ENCODE measurements at places on chromosomes 11 and 22.

DNA sequence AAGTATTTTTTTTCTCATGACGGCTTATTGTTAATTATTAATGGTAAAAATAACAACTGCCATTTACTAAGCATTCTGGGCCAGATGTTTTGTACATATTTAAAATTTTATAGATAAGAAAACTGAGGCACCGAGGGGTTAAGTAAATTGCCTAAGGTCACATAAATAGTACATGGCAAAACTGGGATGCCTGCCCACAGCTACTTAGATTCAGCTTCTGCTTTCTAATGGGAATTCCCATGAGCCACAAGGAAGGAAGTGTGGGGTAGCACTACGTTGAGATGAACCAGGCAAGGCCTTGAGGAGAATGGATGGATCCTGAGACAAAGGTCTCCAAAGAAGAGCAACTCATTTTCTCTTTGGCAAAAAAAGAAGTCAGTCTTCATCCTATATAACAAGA, 11.9 kb upstream of the PHF21A start:
- DNase-seq, result no peak

- no peak for DNase-seq
Observed at GRCh38 chr11:128501008-128501407, 86.3 kb downstream of the ETS1 start.

DNA sequence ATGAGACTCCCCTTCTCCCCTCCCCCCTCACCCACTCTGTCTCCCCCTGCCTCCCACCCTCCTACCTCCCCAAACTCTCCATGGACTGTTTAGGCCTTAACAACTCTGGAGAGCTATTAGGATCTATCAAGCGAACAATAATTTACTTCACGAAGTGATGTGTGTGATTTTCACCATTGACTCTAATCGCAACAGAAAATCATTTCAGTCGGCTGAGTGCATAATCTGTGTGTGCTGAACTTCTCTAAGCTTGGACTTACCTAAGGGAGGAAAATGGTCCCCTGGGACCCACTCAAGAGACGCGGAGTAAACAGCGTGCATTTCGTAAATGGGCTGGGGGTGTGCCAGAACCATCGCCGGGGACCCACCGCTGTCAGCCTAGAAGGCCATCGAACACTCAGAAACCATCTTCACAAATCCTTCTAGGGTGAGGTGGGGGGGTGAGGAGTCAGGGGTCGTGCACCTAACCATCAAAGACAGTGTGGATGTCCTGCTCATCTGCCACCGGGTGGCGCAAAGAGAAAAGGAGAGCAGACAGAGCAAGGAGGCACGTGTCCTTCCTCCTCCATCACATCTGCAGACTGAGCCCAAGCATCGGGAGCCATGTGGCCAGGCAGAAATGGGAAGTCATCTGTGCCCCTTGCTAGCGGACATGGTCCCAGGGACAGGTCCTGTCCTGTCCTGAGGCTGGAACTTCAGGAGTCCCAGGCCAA, 62.1 kb upstream of the NUP50 start:
- DNase-seq, result peak; percentile 46

DNA sequence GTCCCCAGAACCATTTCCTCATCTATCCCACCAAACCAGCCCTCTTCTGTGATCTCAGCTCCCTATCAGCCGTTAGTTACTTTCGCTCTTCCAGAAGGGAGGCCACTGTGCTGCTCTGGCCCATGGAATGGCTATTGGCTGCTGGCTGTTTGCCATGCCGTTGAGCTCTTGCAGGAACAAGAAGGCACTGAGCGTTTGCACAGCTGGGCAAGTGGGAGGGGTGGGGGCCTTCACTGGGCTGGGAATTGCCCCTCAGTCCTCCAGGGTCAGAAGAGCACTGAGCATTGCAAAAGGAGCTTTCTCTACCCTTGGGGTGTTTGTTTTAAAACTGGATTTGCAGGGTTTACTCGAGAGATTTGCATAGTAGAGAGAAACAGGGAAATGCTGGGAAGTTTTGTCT, 129.0 kb upstream of the PARVA start:
- DNase-seq, result no peak

DNA sequence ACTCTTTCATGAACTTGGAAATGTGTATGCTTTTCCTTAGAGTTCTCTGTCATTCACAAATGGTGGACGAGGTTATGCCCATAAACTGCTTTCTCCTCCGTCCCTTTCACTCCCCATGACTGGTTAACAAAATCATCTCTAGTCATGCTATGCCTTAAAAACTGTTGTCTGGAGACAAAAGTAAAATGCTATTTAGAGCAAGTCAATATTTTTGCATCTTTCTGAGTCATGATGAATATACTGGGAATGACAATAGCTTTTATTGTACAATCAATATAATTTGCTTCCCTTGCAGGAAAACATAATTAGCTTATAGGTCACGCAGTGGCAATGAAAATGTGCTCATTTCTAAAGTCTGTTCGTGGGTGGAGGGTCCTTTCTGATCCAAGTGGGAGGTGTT, 216.7 kb upstream of the SORL1-AS1 start:
- no peak for DNase-seq

GRCh38 chr22:19767427-19768341, 7.1 kb downstream of the TBX1 start:
- no peak for DNase-seq

GRCh38 chr11:67436459-67437081, 912 bp downstream of the PTPRCAP start:
- peak; percentile 48 for DNase-seq

GRCh38 chr11:66929753-66930152, 28.4 kb downstream of the PC start:
- no peak for DNase-seq

DNA sequence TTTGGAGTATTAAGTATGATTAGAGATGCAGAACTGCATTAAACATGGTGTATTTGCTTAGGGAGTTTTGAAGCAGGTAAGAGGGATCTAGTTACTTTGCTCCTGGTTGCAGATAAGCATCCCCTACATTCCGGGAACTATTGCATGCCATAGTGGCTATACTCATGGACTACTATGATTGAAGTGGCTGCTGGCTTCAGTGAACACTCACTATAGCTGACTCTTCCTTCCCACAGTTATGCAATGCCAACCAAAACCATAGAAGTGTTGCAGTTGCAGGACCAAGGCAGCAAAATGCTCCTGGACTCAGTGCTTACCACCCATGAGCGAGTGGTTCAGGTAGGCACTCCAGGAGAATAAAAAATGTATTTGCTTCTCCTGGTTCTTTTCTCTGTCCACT, 17.0 kb downstream of the COA4 start:
- no peak for DNase-seq
